HS-27A (cell line): ENCODE measurements at places on chromosomes 1 and 21.

- DNase-seq: no peak
Observed at GRCh38 chr1:56199061-56199460, 380.3 kb downstream of the PLPP3 start.

DNA sequence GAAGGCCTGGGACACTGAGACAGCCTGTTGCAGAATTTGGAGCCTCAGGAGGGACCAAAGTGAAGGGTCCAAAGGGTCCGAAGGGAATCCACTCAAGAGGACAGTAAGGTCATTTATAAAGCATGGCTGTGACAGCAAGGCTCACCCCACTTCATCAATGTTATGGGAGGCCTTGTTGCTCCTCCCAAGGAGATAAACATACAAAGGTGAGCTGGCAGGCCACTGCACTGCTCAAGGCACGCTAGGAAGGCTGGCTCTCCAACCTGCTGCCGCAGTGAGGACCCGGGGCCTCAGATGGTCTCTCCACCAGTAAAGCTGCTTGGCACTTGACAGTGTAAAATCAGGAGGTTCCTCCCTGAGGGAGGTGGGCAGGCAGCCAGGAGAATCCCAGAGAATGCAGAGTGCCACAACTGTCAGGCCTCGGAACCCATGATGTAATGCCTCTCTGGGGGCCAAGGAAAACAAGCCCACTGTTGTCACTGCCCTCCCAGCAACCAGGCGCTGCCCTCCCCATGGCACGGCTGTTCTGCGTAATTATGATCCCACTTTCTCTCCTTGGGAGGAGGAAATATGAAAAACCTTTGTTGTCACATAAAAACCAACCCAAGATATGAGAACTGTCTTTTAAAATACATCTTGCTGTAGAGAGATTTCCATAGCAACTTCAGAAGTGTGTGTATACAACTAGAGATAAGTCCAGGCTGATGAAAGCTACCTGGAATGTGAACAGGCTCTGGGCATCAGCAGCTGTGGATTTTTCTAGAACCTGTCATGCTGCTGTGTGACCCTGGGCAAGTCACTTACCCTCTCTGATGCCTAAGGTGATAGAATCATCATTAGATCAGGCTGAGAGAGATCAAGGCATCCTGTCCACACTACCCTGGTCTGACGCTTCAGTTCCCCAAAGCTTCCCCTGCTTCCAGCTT lies 102.5 kb downstream of the KCNN3 start:
- no peak for DNase-seq

DNA sequence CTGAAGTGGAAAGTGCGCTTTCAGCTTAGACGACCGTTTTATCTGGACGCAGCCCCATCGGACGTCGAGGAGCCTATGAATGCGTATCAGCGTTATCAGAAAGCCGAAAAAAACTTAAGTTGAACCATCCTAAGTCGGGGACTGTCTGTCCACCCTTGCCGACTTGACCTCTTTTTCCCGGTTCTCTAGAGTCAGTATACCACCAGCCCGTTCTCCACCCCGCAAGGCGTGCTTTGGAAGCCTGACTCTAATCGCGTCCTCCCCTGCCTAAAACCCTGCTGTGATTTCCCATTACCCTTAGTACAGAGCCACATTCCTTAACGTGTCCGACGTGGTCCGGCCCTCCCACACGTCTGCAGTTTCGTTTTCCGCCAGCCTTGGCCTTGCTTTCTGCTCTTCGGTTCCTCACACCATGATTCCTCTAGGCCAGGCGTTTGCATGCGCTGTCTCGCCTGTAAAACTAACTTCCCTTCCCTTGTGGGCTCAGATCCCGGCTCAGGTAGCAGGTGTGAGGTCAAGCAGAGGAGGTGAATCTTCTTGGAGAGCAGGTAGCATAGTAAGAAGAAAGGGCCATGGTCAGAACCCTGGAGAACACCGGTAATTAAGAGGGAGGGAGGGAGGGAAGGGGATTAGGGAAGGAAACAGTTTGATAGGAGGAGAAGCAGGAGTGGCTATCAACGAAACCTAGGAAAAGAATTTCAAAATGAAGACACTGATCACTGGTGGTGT lies 865 bp downstream of the ADPRS start:
- DNase-seq: no peak

- DNase-seq: no peak
Observed at GRCh38 chr1:159965263-159965662, 11.2 kb upstream of the SLAMF9 start.

GRCh38 chr1:224489534-224490365 lies 55.2 kb upstream of the WDR26 start:
- no peak for DNase-seq

DNA sequence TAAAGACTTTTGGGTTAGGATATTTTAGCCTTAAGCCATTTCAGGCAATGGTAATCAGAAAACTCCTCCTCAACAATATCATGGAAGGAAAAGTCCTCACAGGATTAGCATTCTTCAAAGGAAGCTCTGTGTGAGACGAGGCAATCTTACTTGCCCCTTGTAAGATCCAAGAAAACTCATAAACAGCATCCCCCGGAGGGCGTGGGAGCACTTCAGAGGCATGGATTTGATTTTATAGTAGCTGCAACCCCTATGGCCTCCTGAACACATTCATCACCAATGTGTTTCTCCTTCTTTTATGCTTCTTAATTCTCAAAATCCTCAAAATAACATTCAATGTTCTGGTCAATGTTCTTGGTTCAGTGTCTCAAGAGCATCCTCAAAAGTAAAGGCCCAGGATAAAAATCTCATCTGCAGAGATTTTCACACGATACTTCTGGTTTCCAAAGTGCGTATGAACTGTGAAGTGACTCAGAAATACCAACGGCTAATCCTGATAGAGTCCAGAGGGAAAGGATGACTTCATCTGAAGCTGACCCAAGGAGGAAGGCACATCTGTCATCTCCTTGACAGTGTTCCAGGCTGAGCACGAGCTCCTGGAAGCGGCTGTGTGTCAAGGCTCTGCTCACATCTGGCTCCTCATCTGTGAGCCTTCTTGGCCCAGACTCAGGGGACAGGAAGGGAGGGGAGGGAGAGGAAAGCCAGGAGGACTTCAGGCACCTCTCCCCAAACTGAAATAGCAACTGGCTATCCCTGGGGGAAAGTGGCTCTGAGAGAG lies 49.3 kb upstream of the PSEN2 start:
- DNase-seq: peak; percentile 36

DNA sequence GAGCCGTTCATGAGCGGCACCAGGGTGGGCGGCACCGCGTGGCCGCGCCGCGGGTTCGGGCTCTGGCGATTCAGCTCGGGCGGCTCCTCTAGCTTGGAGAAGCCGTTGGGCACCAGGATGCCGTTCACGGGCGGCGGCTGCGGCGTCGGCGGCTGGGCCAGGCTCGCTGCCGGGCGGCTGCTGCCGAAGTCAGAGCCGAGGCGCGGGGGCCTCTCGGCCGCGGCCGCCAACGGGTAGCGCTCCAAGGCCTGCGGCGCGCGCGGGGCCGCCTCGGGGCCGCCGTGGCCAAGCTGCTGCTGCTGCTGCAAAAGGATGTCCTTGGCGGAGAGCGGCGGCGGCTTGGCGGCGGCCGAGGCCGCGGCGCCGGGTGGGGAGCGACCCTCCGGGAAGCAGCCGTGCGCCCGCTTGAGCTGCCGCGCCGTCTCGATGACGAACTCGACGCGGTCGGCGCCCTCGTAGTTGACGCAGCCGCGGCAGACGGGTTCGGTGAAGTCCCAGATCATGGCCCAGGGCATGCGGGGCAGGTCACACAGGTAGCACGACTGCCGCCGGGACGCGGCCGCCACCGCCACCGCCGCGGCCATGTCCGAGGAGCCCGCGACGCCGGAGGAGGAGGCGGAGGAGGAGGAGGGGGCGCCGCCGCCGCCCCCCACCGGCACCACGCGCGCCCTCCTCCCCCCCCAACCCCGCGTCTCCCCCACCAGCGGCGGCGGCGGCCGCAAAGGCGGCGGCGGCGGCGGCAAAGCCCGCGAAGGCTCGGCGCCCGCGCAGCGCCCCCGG lies 877 bp downstream of the IRF2BP2 start:
- DNase-seq: no peak

- no peak for DNase-seq
Observed at GRCh38 chr1:230334447-230334837, 91.7 kb downstream of the PGBD5 start.

DNA sequence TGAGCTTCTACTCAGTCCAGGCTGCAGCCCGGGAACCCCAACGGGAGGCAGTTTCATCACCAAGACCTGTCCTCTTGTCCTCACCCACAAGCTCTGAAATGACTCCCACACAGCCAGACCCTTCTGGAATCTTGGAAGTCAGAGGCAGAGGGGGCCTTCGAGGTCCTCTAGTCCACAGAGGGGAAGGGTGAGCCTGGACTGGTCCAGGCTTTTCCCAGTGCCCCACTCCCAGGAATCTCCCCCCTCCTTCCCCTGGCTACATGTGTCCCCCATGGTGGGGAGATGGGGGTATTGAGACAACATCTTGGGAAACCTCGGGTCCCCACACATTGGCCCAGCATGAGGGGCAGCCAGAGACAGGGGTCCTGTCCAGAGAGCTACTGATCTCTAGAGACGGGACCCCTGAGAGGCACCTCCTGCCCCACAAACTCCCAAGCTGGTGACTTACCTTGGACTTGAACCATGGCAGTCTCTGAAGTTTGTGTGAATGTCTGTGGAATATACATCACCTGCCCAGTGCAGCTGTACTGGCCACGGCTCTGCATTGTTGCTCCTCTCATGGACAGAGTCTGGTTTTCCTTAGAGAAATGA lies 19.4 kb upstream of the SLAMF9 start:
- no peak for DNase-seq

GRCh38 chr1:211182746-211183145 lies 48.8 kb upstream of the KCNH1 start:
- DNase-seq: no peak

DNA sequence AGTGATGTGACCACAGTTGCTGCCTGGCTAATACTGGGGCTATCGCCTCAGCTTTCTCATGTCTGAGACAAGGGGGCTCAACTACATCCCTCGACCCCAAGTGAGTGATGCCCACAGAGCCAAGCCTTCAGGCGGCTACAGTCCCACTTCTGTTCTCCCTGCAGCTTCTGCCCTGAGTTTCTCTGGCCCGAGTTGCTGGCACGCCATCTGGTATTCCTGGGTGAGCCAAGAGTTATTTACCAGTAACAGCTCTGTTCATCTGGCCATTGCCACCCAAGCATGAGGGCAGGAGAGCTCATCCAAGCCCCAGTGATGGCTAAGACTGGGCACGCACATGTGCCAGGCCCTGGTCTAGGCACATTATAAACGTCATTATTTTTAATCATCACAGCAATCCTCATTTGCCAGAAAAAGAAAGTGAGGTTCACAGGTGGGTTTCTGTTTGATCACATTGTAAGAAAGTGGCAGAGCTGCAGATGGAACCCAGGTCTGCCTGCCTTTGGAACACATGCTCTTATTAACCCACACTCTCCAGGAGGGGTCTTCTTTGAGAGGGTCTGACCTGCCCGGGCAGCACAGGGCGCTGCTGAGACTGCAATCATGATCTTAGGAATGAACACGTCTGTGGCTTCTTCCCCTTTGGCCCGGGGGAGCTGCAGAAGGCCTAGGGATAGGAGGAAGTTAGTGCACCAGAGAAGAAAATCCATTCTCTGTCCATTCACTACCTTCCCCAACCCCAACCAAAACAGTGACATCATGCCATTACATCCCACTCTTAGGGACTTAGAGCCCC lies 27.5 kb downstream of the KCND3 start:
- DNase-seq: no peak

DNA sequence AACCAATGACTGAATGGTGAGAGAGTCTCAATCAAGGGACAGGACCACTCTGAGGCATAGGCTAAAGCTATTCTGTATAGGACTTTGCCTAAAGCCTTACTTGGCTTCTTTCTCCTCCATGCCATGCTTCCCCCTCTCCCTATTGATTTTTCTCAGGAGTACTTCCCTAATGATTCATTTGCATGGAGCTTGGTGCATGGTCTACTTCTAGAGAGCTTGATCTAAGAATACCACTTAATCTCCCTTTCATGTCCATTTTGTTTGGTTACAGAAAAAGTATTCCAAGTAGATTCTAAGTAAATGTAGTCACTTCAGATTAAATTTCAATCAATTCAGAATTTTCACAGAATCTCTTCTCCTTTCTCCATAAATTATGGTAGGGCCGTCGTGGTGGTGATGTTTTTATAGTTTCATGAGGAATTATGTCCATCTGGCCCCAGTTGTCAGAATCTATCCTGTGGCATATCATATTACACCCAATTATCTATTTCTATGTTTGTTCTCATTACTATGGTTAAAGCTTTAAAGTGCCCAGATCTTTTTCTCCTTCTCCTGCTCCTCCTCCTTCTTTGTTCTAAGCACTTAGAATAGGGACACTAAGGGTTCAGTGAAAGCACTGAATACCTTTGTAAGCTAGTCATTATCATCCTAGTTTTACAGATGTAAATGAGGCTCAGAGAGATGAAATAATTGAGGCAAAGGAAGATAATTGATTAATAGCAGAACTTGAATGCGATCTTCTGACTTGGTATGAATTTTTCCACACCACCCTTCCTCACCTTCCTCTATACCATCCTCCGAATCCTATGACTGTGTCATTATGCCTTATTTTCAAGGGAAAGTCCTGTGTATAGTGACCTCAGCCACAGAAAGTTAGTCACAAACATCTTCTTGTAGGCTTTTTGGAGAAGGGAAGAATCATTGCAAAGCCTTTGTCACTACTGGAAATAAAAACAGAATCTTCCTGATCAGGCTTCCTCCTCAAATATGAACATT lies 85.6 kb upstream of the ZRANB2 start:
- DNase-seq: no peak

DNA sequence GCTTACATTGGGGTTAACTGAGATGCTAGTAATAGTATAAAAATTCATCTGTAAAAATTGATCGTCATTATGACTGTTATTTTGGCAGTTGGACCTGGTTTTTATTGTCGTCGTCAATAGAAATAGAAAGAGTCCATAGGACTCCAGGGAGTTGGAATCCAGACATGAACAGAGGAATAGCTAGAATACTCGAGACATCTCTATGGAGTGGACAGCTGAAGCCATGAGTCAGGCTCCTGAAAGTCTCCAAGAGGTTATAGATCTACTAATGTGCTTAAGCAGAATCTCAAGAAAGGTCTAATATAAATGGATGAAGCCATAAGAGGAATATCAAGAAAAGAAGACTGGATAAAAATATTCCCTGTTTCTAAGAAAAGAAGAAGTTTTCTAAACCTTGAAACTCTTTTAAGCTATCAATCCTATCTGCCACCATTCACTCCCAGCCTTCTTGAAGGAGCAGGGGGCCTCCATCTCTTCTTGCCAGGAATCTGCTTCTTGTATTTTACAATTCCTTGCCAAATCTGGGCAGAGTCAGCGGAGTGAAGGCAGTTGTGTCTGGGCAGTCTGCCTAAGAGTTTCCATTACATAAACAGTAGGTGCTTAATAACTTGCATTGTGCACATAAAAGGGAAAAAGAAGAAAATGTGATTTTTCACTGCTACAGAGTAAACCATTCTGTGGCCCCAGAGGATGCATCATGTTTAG lies 163.3 kb downstream of the ST6GALNAC5 start:
- no peak for DNase-seq

- DNase-seq: no peak
Observed at GRCh38 chr1:5623399-5623798, 368.8 kb downstream of the NPHP4 start.

GRCh38 chr21:46662765-46663500 lies 27.5 kb downstream of the PRMT2 start:
- no peak for DNase-seq
